ENCODE measurements at places on chromosomes 13 and 19. TPM values are rescaled to one million over a fixed set of nuclear protein-coding genes. Genes with fewer than 3 reads are reported as not detected.

Gene RAB3A
- 5.7 TPM for polyA plus RNA-seq

Gene CALR3
- 0.37 TPM for polyA plus RNA-seq

Gene PCSK4
- 3.4 TPM for polyA plus RNA-seq

Gene LRG1
- polyA plus RNA-seq, result 1.6 TPM

Gene THSD8
- polyA plus RNA-seq, result 6.9 TPM

Gene PSPN
- polyA plus RNA-seq, result 2.4 TPM

Gene MCEMP1
- 0.66 TPM for polyA plus RNA-seq

Gene GIPR
- polyA plus RNA-seq, result 0.65 TPM

All from right renal pelvis (tissue), 4 donors.